ENCODE measurements at places on chromosomes 3 and 15.

DNA sequence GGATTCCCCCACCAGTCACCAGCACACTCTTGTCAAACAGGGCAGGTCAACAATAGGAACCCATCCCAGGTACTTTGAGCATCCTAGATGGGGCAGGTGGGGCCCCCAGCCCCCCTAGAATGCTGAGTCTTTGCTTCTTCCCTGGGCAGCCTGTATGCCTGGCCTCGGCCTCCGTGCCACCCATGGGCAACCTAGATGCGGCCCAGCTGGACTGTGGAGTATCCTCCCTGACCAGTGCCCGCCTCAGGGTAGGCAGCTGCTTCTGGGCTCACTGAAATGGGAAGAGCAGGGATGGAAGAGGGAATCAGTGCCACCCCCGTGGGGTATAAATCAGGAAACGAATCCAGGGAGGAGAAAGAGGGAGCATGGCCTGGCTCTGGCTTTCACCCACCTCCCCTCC lies 10.9 kb downstream of the DNAH1 start:
- DNase-seq, result no peak

DNA sequence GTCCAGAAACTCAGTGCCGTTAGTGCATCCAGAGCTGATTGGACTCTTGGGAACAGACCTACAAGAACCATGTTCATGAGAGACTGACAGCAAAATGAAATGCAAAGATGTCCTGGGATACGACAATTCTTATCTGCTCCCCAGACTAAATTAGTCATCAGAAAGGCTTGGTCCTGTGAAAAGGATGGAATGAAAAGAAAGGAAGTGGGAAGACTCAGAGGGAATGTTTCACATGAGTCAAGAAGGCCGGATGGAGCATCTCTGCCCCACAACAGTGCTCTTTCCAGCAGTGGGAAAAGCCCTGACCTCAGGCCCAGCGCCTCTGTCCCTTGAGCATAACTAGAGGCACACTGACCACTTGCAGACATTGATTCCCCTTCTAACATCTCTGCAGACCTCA lies 39.3 kb upstream of the UACA start:
- no peak for DNase-seq

DNA sequence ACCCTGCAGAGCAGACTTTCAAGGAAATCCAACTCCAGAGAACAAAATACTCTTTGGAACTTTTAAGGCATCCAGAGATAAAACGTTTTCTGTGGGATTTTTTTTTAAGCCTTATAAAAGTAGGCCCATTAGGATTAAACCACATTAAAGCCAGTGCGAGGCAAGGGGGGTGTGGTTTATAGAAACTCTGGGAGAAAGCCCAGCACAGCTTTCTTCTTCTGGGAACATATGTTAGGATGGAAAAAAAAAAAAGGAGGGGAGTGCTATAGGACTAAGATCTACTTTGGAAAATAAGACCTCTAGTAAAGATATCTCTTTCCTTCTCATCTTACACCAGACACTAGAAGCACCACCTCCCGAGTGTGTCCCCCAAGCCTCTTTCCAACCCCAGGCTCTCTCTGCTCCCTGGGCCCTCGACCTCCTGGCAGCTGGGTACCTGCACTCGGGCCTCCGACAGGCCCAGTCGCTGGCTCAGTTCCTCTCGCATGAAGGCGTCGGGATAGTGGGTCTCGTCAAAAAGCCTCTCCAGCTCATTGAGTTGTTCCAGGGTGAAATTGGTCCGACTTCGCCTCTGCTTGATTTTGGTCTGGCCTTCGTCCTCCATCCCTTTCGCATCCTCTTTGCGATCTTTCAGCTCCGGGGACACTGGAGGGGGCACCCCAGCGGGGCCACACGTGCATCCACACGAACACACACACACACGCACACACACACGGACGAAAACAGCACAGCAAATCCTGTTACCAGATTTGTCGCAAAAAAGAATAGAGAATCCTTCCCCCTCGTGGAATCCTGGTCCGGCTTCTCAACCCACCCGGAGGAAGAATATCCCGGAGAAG lies 3.8 kb downstream of the SHOX2 start:
- DNase-seq, result no peak

DNA sequence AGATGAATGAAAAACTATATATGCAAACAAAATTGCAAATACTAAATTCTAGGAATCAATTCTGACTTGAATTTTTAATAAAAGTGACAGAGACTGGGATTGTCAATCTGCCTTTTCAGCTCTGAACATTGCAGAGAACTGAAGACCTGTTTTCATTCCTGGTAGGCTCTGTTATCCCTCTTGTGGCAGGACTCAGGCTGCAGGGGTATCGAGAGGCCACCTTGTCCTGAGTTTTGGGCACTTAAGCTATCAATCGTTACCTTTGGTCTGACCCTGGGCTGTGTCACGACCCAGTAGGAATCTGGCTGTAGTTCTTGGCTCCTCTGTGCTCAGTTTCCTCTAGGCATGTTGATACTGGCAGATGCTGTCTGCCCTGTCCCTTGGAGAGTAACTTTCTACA lies 238.0 kb downstream of the CACNA2D3 start:
- no peak for DNase-seq

DNA sequence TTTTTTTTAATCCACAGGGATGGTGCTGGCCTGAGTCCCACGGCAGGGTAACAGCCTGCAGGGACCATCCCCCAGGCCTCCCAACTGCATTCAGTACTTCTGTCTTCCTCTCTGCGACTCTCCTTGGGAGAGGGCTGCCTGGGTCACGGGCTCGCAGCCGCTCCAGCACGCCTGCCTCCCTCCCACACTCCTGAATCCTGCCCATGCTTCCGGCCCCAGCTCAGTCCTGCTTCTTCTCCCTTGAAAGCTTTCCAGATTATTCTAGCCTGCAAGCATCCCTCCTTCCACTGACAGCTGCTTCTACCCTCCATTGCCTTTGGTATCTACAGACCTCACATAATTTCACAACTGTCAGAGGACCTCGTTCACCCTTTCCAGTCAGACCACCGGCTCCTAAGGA lies 32.4 kb downstream of the MEGF11 start:
- no peak for DNase-seq

- DNase-seq, result no peak
Observed at GRCh38 chr15:25886498-25887140, 23.5 kb upstream of the ATP10A start.

DNA sequence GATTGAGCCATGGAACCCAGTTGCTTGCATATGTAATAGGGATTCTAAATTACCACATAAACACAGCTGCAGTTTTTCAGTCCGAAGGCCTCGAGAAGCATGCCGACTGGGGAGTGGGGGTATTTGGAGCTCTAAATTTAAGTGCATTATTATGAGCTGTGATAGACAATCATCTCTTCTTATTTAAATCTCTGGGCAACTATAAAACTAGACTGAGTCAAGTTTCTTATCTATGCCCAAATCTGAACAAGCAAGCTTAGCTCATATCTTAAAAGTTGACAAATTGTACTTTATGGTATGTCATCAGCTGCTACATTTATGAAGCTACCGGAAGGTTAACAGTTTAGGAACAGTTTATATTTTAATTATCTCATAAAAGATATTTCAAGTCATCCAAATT lies 19.5 kb upstream of the THRB start:
- no peak for DNase-seq

DNA sequence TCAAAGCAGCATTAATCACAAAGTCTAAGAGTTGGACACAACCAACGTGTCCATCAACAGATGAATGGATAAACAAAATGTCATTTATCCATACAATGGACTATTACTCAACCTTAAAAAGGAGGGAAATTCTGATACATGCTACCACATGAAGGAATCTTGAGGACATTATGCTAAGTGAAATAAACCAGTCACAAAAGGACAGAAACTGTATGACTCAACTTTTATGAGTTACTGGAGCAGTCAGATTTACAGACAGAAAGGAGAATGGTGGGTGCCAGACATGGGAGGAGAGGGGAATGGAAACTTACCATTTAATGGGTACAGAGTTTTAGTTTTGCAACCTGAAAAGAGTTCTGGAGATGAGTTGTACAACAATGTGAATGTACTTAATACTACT lies 43.0 kb upstream of the SEC13 start:
- DNase-seq, result no peak

GRCh38 chr3:178754852-178755510 lies 218.7 kb downstream of the KCNMB2 start:
- no peak for DNase-seq

DNA sequence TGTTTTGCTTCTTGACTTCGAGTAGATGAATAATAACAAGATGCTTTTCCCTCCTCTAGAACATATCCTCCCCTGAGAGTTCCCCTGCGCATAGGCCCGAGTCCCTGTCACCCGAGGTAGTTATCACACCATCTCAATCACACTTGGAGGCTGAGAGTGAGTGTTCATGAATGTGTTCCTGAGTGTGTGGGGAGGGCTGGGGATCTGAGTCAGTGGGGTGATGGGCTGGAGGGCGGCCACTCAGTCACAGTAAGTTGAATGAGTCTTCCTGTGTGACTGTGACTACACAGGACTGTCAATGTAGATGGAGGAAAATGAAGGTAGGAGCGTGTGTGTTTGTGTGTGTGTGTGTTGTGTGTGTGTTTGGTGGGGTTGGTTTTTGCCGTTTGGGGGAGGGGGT lies 71.0 kb downstream of the SETD5 start:
- peak; percentile 47 for DNase-seq

GRCh38 chr3:112376241-112376911 lies 43.4 kb downstream of the CD200 start:
- DNase-seq, result no peak

- no peak for DNase-seq
Observed at GRCh38 chr3:39843440-39843839, 34.0 kb downstream of the MYRIP start.

GRCh38 chr15:65051266-65051665 lies 6.1 kb downstream of the SLC51B start:
- no peak for DNase-seq

GRCh38 chr3:177307391-177307790 lies 110.1 kb upstream of the TBL1XR1 start:
- no peak for DNase-seq

DNA sequence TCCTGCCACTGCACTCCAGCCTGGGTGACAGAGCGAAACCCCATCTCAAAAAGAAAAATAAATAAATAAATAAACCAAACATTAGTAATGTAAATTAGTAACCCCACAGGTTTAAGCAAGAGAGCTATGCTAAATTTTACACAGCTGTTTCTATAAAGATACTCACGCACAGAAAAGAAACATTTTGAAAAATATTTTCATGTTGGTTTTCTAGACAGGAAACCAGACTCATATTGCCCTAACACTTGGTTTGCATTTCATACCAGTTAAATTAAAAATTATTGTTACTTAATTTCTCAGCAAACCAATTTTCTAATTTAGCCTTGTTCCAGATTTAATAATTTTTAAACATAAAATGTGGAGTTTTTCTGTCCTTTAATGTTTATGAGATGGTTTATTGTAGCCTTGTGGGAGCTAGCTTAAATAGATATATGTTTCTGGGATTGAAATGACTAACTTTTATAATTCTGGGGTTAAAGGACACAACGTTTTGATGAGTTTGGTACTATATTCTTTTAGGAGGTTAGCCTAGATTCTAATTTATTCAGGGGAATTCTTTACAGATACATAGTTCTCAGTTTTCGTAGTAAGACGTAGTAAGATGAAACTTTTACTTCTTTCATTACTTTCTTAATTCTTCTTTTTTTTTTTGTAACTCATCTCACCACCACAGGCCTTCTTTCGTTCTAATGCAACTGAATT lies 42.6 kb upstream of the SLC4A7 start:
- no peak for DNase-seq

- DNase-seq, result no peak
Observed at GRCh38 chr3:170149016-170149415, 32.5 kb downstream of the PHC3 start.

DNA sequence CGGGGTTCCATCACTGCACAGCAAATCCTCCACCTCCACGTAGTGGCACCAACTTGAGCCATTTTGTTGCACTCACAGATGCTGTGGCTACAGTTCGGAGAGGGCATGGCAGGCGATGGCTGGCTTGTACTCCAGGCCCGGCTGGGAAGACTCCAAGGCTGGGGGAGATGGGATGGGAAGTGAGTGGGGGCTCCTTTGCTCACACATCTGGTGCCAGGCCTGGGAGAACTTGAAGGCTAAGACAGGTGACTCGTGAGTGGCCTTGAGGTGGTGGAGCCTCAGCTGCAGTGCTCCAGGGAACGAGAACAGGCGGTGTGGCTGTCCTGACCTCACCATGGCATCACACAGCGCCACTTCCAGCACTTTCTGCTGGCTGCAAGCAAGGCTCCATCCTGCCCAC lies 87.9 kb downstream of the PLXNA1 start:
- no peak for DNase-seq

GRCh38 chr3:188154809-188155574 lies 1.0 kb downstream of the LPP start:
- no peak for DNase-seq

GRCh38 chr15:79410237-79410636 lies 21.9 kb upstream of the MINAR1 start:
- no peak for DNase-seq

- DNase-seq, result no peak
Observed at GRCh38 chr3:13113346-13114330, 40.4 kb upstream of the IQSEC1 start.

GRCh38 chr3:4587838-4588105 lies 94.6 kb downstream of the ITPR1 start:
- DNase-seq, result no peak

DNA sequence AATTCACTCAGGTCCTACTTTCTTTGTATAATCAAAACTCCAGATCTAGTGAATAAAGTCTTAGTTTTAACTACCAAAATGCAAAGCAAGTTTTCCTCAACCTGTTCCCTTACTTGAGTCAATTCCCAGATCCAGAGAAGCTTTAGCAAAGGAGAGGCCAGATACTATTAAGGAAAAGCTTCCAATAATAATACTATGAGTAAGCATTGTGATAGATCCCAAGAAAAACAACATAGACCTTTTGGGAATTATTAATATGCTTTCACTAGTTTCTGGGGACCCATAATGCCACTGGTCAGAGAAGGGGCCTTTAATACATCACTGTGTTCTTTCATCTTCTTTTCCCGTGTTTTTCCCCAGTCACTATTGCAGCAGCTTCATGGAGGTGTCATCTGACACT lies 339.9 kb upstream of the CDIN1 start:
- DNase-seq, result no peak

Measured in kidney capillary endothelial cell (primary cell).